ENCODE measurements at places on chromosomes 1 and 21.

- no peak for DNase-seq
These were observed 149.9 kb downstream of the SYF2 start for GRCh38 chr1:25082216-25082899.

GRCh38 chr1:119959268-119960220 lies 63.2 kb upstream of the ADAM30 start:
- DNase-seq = no peak

- DNase-seq = no peak
These were observed 19.5 kb upstream of the ETV3 start for GRCh38 chr1:157157501-157158190.

DNA sequence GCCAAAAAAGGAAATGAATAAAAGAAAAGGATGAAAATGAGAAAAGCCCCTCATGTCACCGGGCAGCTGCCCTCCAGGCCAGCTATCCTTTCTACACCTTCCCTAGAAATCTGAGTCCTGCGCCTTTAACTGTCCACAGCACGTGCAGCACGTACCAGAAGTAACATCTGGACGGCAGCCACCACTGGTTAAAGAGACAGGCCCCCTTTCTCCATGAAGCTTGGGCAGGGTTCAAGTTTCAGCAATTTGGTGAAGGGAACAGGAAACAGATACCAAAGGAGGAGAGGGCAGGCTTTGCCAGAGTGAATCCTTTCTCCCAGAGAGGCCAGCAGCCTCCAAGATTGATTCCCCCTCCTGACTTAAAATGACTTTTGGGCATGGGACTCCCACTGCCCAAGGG lies 3.6 kb upstream of the KIAA2013 start:
- no peak for DNase-seq

DNA sequence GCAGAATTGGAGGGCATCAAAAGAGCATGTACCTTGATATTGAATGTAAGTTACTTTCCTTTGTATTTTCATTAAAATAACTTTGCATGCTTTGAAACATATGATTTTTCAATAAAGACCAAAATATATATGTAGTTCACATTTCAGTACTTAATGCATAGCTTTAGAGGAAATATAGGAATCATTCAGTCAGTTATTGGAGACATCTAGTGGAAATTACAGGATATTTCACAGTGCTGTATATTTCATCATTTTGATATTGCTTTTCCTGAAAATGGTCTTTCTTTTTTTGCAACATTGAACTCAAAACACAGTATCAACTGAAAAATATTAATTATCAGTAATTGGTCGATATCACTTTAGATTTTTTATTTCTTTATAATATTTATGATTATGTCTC lies 375.8 kb downstream of the NCAM2 start:
- DNase-seq = no peak

DNA sequence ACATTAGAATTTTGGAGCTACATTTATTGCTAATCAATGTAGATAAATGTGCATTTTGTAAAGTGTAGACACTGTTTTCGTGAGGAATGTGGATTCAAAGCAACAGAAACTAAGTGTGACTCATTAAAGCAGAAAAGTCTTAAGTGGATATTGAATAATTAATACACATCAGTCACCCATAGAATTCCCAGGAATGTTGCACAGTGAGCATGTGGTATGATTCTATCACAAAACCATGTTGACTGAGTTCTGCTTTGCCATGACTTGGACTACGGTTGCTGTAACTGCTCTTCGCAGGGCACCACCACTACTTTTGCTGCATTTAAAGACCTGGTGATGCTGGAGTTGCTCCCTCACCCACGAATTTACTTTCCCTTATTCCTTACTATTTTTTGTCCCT lies 471.8 kb downstream of the KCNT2 start:
- no peak for DNase-seq

All from thymus (tissue), 14 donors.